ENCODE measurements at places on chromosomes 5 and 9.

GRCh38 chr5:41797662-41798061 lies 72.6 kb downstream of the OXCT1 start:
- no peak for DNase-seq

GRCh38 chr9:72695365-72695764 lies 174.0 kb downstream of the TMC1 start:
- DNase-seq: no peak

DNA sequence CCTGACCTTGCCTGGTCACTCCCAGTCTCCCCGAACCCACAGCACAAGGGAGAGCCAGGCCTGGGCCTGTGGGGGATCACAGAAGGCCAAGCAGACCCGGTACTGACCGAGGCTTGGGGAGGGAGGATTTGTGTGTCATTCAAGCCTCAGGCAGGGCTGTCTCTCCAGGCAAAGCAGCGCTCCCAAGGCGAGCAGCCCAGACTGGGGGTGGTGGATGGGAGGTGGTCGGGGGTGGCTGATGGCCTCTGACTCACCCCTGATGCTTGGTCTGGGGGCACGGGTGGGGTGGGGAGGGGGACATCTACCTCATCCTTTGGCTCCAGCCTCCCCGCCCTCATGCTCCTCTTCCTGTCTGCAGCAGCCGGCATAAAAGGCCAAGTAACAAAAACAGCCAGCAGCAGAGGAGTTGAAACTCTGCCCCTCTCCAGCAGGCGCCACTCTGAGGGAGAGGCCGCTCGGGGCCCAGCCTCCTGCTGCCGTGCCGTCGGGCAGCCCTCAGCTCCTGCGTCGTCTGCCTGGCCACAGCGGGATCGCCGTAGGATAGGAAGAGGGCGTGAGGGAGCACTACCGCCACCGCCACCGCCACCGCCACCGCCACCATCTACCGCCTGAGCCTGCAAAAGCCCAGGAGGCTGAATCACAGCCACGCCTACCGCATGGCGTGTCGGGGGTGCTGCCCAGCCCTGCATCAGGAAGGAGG lies 166.0 kb downstream of the OLFM1 start:
- DNase-seq: no peak

- DNase-seq: no peak
Observed at GRCh38 chr5:3330442-3330841, 265.2 kb upstream of the IRX1 start.
